ENCODE measurements at places on chromosomes 7 and 10. TPM values are rescaled to one million over a fixed set of nuclear protein-coding genes. Genes with fewer than 3 reads are reported as not detected.

- no peak for DNase-seq
Measured at GRCh38 chr7:155208681-155209477, 88.8 kb upstream of the INSIG1 start.

DNA sequence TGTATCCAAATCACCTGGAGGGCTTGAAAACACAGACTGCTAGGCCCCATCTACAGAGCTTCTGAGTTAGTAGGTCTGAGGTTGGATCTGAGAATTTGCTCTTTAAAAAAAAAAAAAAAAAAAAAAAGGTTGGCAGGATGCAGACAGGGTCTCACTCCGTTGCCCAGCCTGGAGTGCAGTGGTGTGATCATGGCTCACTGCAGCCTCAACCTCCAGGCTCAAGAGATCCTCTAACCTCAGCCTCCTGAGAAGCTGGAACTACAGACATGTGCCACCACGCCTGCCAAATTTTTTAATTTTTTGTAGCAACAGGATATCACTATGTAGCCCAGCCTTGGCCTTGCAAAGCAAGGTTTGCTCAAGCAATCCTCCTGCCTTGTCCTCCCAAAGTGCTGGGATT, 8.0 kb downstream of the GDI2 start:
- DNase-seq: no peak

ZNF25 gene
- 7.5 TPM for total RNA-seq

GRCh38 chr7:100875356-100875751, 451 bp downstream of the SRRT start:
- DNase-seq: no peak
